ENCODE measurements at places on chromosomes 11 and 22. TPM values are rescaled to one million over a fixed set of nuclear protein-coding genes. Genes with fewer than 3 reads are reported as not detected.

DNA sequence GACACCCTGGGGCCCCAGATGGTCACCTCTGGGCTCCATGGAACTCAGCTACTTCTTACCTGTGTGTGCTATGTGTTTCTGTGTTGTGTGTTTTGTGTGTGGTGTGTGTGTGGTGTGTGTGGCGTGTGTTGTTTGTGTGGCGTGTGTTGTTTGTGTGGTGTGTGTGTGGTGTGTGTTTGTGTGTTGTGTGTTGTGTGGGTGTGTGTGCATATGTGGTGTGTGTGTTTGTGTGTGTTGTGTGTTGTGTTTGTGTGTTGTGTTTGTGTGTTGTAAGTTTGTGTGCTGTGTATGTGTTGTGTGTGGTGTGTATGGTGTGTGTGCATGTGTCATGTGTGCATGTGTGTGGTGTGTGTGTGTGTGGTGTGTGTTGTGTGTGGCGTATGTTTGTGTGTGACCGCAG lies 3.8 kb upstream of the WNT7B start:
- no peak for DNase-seq

DNA sequence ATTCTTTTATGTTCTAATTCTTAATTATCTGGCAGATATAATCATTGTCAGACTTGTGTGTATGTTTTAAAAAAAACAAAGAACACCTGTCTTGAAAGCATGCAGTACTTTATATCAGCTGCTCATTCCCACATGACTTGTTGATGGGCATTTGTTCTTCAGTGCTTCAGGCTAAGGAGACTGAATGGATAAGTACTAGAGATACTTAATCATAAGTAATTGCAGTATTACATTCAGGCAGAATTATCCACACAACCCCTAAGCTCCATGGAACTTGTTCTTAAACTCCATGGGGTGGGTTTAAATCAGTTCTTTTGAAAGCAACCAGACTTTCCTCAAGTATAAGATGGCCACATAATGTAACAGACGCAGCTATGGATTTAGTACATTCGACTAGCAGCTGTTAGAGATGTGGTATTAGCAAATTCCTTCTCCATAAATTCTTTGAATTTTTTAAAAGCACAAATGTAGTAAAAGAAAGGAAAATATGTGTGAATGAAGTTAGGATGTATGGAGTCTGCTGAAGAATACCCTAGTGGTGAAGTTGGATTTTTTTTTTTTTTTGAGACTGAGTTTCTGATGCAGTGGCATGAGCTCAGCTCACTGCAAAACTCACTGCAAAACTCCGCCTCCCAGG lies 3.0 kb downstream of the JAM3 start:
- no peak for DNase-seq

DNA sequence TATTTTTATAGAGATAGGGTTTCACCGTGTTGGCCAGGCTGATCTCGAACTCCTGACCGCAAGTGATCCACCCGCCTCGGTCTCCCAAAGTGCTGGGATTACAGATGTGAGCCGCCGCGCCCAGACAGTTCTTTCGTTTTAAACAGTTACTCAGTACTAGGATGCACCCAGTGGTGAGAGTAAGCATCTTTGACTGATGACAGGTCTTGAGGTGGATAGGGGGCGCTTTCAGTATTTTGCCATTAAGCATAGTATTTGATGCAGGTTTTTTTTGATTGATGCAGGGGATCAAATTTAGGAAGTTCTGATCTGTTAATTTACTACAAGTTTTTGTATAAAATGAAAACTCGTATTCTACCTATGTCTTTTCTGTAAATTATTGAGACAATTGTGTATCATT lies 13.2 kb upstream of the TRIM34 start:
- no peak for DNase-seq

DNA sequence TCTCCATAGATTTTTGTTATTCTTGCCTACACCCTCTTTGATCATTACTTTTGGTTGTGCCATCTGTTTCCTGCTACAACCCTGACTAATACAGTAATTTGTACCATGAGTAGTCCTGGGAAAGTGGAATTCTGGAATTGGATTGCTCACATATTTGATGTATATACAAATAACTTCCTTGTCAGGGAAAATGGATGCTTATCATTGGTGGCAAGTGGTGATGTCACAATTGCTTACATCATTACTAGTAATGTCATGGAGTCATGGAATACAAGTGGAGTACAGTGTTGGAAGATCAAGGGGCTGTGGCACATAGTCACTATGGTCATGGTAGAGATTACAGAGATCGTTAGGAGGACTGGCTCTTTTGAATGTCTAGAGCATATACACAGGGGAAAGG lies 24.4 kb downstream of the AASDHPPT start:
- DNase-seq: no peak

GRCh38 chr11:115145324-115145723 lies 358.9 kb downstream of the CADM1 start:
- no peak for DNase-seq

- no peak for DNase-seq
Observed at GRCh38 chr22:46513908-46514550, 23.4 kb downstream of the CELSR1 start.

- no peak for DNase-seq
Observed at GRCh38 chr11:45906965-45907611, at the start of gene FREY1. FREY1 (minus strand) TSS chr11:45907271; CDS start chr11:45907245, 26 bp downstream.

- no peak for DNase-seq
Observed at GRCh38 chr11:20037396-20038153, 122.7 kb downstream of the DBX1 start.

DNA sequence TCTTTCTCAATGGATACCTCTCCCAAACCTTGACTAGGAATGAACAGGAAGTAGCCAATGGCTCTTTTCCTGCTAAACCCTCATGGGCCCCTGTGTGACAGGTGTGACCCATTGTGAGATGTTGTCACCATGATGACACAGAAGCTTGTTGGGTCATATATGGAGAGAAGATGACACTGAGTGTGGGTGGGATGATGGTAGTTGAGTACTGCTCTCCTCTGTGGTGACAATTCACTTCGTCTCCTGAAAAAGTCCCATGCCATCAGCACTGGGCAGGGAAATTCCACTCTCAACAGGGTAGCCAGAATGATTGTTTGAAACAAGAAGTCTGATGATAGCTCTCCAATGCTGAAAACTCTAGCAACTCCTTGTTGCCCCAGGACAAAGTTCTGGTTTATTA lies 94.0 kb upstream of the SEZ6L start:
- no peak for DNase-seq

DNA sequence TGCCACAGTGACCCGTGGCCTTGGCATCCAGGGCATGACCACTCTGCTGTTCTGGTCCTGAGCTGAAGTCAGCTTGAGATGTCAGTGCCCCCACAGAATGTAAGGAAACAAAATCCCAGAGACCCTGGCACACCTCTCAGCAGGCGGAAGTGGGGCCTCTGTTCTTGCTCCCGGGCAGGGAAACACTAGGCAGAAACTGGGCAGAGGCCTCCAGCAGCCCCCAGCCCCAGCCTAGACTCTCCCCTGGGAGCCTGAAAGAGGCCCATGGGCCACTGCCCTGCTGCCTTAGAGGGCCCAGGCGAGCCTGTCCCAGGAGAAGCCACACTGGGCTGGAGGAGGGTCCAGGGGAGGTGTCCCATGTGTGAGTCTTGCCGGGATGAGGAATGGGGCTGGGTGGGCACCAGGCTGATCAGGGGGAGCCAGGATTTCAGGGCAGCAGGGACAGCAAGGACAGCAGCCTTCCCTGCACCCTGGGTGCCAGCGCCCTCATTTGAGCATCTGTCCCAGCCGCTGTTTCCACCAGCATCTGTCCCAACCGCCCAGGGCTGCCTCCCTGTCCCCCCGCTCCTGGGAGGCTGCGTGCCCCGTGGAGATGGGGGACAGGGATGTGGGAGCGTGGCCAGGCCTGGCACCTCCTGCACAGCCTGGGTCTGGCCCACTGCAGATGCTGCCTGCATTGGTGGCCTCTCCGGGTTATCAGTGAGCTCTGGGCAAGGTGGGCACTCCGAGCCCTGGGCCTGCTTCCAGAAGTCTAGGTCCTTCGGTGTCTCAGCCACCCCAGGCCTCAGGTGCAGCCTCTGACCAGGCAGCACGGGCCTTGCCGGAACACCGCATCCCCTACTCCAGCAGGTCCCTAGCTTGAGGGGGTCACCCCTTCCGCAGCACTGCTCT lies 1072.4 kb downstream of the BRD1 start:
- peak; percentile 35 for DNase-seq

- DNase-seq: no peak
Observed at GRCh38 chr11:110087812-110088534, 5.2 kb upstream of the ZC3H12C start.

DNA sequence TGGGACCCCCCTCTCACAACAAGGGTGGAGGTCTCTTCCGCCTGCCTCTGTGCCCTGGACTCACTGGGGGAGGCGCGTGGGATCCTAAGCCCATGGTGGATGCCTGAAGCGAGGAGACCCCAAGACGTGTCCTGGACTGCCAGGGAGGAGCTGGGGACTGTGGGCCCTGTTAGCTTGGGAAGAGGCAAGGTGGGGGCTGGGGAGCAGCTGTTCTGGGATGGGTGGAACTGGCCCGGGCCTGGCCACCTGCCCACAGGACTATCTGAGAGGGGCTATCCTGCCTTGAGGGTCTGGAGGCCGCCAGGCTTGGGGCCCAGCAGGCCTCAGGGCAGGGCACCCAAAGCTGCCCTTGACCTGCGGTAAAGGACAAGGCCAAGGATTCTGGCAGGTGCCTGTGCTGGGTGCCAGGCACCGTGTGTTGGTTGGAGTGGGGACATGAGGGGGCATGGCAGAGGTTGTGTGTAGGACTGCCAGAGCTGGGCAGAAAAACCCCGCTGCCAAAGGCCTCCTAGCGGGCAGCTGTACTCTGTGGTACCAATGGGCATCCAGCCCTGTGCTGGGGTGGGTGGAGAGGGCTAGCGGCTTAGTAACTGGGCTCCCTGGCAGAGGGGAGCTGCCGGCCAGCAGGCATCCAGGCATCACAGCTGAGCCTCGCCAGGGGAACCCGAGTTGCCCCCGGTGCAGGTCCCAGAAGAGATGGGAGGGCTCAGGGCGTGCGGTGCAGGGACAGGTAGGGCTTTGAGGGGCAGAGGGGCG lies 670 bp downstream of the LSP1 start:
- no peak for DNase-seq

DNA sequence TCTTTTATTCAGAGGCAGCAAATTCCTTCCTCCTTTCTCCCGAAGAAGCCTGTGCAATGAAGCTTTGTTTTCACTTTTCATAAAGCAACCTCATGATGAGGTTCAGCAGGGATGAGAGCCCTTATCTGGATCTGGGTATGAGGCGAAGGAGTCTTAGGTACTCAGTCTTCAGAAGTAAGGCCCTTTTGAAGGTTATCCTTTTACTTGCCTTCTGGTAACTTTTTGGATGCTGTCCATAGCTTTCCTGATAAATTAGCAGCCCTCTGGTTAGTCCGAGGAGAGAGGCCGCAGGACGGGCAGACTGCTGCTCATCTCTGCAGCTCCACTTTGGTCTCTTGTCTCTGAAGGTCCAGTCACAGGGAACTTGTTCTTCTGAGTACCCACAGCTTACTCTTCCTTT lies 1.1 kb downstream of the TRIM22 start:
- DNase-seq: no peak

- DNase-seq: no peak
Observed at GRCh38 chr11:131422029-131422428, 51.6 kb downstream of the NTM start.

DNA sequence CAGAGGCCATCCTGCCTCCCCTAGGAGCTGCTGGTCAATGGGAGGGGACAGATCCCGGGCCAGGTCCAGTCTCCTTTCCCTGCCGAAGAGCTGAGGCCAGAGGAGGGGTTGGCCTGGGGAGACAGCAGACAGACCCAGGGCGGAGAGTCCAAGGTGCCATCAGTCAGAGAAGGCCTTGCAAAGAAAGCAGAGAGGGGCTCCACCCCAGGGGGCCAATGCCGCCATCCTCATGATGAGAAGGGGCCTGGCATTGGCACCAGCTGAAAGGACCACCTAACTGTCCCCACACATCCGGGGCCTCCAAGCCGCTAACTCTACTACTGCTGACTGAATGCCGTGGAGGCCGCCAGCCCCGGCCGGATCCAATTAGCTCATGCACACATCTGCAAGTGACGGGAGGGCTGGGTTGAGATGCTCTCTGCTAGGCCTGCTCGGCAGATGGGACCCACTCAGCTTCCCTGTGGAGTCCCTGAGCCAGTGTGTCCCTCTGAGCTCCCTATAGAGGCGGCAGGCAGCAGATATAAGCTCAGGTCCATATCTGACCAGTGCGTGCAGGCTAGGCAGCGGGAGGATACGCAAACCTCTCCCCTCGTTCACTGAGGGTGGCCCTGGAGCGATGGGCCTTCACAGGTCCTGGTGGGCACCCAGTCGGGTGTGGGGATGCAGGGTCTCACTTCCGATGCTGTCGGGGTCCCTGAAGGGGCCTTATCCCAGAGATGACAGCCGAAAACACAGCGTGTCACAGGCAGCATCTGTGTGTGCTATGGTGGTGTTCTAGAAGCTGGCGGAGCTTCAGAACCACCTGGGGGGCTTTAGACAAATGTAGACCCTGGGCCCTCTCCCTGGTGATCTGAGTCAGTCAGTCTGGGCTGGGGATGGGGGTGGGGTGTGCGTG lies 183.9 kb downstream of the CTTN start:
- DNase-seq: no peak

DNA sequence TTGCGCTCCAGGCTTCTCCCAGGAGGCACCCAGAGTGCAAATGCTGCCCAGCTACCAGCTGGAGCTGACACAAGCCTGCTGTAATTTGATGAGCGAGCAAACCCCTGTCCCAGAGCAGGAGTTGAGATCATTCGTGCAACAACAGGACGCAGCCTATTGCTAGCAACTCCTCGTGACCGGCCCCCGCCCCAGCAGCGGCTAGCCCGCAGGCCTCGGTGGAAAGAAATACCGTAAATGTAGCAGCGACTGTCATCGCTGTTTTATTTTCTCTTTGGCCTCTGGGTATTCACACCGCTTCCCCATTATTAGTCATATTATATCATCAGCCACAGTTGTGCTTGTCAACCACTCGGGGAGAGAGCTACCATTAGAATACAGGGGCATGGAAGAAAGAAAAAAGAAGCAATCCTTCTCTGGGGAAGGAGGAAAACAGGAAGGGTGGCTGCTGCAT lies 59.2 kb upstream of the ATXN10 start:
- peak; percentile 82 for DNase-seq

- DNase-seq: peak; percentile 19
Observed at GRCh38 chr22:50027639-50028537, 15.3 kb upstream of the IL17REL start.

DNA sequence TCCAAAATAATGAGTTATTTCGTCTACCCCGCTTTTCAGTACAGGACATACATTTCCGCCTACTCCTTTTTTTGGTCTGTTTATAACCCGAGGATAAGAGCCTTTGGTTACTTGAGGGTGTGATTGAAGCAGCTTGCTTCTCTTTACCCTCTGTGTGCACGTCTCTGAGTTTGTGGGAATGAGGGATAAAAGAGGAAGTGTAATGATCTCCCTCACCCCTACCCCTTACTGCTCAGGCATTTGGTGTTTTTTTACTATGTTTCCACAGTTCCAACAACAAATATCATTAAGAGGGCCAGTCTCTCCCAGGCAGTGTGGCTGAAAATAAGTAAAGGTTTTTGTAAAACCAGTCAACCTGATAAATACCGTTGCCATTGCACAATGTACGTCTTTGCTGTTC lies 83.2 kb upstream of the GAL start:
- DNase-seq: no peak

GRCh38 chr11:13030857-13031256 lies 21.7 kb downstream of the RASSF10 start:
- peak; percentile 60 for DNase-seq

NXPE4 gene
- total RNA-seq: not detected

NXPE2 gene
- total RNA-seq: not detected

DNAJB7 gene
- total RNA-seq: not detected

LIF gene
- total RNA-seq: 0.54 TPM

SERPIND1 gene
- total RNA-seq: 0.08 TPM

FGF4 gene
- total RNA-seq: not detected

PIK3IP1 gene
- 10.4 TPM for total RNA-seq

SIK3 gene
- total RNA-seq: 30.6 TPM

OR52I1 gene
- total RNA-seq: not detected

CDC42BPG gene
- 0.35 TPM for total RNA-seq

KCNJ4 gene
- total RNA-seq: 16.6 TPM

TMPRSS6 gene
- total RNA-seq: not detected
